ENCODE measurements at places on chromosomes 7 and 10.

GRCh38 chr10:6200734-6201515 is 1.8 kb upstream of the PFKFB3 start:
- no peak for DNase-seq

- no peak for DNase-seq
These were observed 599.0 kb downstream of the SORCS1 start for GRCh38 chr10:106565546-106565945.

GRCh38 chr7:5525271-5526099 is 101.9 kb upstream of the TNRC18 start:
- DNase-seq = no peak

- no peak for DNase-seq
These were observed 28.0 kb upstream of the RASGEF1A start for GRCh38 chr10:43294892-43295291.

- DNase-seq = no peak
These were observed 177.4 kb upstream of the CDCA7L start for GRCh38 chr7:22123139-22123538.

- no peak for DNase-seq
These were observed 267.5 kb downstream of the SDK1 start for GRCh38 chr7:3568516-3568915.

DNA sequence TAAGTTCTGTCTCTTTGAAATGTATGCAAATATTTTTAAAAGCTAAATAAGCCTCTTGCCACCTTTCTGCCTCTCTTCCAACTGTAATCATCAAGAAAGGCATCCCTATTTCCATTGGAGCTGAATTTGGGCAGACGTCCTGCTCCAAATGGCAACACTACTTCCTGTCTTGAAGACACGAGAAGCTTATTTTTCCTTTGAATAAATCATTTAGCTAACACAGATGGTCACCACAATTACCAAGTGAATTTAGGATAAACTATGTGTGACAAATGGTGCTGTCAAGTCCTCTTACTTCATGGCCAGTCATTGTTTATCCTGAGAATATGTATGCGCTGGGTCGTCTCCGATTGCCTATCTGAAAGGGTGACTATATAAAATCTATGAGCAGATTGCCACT is 268.0 kb downstream of the ANKRD7 start:
- DNase-seq = no peak

DNA sequence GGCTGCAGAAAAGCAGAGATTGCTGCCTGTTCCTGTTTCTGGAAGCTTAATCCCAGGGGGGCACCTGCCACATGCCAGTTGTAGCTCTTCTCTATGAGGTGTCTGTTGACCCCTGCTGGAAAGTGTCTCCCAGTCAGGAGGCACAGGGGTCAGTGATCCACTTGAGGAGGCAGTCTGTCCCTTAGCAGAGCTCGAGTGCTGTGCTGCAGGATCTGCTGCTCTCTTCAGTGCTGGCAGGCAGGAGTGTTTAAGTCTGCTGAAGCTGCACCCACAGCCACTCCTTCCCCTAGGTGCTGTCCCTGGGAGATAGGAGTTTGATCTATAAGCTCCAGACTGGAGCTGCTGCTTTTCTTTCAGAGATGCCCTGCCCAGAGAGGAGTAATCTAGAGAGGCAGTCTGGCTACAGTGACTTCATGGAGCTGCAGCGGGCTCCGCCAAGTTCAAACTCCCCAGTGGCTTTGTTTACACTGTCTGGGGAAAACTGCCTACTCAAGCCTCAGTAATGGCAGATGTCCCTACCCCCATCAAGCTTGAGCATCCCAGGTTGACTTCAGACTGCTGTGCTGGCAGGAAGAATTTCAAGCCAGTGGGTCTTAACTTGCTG is 57.6 kb upstream of the CROT start:
- DNase-seq = no peak

DNA sequence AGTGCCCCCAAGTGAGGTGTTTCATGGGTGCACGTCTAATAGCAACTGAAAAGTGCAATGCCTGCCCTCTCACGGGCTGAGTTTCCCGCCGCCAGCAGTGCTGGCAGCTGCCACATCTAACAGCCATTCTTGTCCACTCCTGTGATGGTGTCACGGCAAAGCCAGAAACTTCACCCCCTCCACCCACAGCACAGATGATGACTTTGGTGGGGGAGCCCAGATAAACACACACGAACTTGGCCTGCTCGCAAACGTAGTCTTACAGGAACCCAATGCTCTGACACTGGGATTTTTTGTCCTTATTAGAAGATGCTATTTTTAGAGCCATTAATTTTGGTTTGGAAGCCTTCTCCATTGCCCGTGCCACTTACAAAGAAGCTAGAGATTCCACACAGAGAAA is 26.7 kb downstream of the CPXM2 start:
- no peak for DNase-seq

DNA sequence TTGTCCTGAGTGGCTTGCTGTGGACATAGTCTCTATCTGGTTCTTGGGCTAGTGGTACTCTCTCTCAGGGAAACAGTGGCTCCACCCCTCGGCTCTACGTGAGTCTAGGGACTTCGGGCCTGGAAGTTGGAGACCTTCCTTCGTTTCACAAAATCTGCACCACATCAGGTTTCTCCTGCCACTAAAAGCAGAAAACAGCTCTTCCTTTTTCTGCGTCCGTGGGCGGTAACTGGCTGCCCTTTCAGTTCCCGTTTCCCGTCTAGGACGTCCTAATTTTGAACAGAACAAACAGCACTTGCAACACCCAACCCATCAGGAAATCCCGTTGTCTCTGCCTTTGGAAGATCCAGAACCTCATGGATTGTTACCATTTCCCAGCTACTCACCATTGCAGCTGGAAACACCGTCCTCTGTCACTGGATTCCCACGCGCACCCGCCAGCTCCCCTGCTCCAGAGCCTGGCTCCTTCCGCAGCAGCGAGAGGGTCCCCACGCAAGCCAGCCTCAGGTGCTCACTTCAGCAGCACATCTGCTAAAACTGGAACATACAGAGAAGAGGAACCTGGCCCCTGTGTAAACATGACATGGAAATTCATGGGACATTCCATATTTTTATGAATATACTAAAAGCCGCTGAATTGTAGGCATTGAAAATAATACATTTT is 311.4 kb upstream of the AKR1E2 start:
- no peak for DNase-seq

- no peak for DNase-seq
These were observed 119.1 kb downstream of the TSPAN12 start for GRCh38 chr7:120738816-120739215.

DNA sequence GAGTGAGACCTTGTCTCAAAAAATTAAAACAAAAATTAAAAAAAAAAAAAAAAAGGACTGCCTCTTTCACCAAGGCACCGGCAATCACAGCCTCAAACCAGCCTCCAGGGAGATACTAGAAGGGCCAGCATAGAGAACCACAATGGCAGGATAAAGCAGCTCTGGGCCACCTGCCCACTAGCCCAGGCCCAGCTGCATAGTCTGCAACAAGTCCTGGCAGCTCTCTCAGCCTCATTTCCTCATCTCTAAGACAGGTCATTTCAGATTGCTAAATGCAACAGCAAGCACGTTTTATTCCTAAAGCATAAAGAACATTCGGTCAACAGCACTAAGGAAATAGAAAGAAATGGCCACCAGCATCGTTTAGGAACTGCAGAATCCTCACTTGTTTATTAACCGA is 28.8 kb downstream of the XPNPEP1 start:
- no peak for DNase-seq

DNA sequence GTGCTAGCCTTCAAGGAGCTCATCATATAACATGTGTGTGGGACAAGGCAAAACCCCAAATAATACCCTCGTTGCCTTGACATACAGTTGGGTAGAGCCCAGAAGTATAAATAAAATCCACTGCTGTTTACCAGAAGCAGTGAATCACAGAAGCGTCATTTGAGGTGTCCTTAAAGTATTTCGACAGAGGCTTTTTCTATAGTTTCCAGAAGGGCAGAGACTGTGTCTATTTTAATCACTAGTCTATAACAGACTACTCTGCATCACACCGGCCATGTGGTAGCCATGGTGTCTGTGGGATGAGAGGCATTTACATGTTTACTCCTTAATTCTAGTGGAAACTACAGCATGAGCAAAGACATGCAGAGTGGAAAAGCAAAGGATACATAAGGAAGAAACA is 131.3 kb downstream of the CTTNBP2 start:
- DNase-seq = no peak

- no peak for DNase-seq
These were observed 1.4 kb upstream of the CREB5 start for GRCh38 chr7:28410628-28411531.

DNA sequence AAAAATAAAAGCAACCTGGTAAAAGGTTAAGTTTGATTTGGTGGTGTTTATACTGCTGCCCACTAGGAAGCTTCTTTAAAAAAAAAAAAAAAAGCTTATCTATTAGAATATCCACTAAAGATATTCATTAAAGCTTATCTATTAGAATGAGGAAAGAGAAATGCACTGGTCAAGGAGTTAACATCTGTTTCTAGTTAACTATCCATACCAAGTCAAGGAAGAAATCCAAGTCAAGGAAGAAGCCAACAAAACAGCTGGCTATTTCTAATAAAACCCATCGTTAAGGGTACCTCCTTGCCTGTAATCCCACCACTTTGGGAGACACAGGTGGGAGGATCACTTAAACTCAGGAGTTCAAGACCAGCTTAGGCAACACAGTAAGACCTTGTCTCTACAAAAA is 82.6 kb downstream of the JMJD1C start:
- DNase-seq = no peak

GRCh38 chr7:32154797-32155196 is 84.6 kb upstream of the PDE1C start:
- DNase-seq = no peak

DNA sequence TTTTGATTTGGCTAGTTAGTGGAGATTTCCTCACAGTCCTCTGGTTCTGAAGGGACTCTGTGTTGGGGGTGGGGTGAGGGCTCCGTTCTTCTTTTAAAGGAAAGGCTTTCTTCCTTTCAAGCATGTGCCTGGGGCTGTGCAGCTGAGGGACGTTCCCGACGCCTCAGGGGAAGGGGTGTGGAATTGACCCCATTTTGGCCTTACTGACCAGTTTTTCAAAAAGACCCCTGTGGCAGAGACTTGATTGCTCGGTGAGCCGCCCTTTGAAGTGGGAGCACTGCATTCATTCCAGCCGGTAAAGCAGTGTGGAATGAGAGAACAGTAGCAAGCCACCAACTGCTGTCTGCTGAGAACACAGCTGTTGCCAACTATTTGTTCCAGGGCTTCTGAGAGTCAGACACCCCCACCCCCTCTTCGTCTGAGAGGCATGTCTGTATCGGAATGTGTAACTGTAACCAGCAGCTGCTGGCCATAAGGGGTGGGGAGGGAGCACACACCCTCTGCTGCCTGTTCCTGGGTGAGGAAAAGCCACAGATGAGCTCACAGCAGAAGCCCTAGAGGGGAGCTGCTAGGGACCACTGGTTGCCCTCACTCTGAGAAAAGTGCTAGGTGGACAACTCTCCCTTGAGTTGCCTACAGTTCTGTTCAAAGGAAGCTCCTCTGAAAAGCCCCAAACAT is 33.2 kb downstream of the WBP1L start:
- DNase-seq = no peak

GRCh38 chr10:122267849-122268737 is 3.0 kb upstream of the BTBD16 start:
- DNase-seq = peak; percentile 28

DNA sequence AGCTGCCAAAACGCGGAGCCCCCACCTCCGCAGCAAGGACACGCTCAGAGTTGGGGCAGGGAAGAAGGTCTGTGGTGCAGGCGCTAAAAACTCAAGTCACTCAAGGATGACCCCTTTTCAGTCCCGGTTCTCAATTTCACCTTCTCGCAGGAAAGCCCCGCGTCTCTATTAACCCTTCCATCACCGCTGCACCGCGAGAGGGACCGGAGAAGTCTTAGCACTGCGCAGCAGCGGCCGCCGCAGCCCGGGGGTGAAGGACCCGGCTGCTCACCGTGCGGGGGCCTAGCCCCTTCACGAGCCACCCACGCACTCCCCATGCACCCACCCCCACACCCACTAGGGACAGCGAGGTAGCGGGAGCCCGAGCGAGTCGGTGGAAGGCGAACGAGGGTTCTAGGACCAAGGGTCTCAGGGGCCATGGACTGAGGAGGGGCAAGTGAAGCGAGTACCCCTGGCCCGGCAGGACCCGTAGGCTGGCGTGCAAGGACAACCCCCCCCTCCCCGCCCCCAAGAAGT is 162.9 kb downstream of the SH3PXD2A start:
- no peak for DNase-seq

DNA sequence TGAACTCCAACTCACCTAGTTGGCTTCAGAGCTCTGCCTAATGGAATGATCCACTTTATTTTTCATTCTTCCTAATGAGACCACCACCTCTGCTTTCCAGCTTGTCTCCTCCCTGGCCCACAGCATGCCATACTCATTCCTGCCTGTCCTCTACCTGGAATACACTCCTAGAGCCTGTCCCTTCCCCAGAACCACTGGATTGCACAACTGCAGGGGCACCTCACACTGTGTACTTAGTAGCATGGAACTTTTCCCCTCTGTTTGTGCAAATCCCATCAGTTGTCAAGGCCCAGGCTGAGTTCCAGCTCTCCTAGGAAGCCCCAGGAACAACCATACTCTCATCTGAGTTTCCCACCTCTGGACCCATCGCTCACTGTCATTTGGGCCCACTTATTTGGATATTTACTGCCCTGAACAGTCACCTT is 15.6 kb downstream of the ALDH18A1 start:
- no peak for DNase-seq

DNA sequence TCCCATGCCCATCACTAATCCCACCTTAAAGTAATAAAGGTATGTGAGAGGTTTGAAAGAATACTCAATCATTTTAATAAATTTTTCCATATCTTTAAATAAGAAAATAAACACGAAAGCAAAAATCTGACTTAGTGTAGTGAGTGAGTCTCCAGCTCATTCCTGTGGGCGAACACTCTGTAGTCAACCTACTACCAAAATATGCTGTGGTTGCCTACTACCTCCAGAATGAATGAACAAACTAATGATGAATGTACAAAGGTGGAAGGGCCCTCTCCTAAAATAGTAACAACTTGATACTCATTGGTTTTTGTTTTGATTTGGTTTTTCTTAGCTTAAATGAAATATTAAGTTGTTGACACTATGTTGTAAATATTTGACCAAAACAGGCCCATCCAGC is 195.5 kb upstream of the HPS1 start:
- no peak for DNase-seq

DNA sequence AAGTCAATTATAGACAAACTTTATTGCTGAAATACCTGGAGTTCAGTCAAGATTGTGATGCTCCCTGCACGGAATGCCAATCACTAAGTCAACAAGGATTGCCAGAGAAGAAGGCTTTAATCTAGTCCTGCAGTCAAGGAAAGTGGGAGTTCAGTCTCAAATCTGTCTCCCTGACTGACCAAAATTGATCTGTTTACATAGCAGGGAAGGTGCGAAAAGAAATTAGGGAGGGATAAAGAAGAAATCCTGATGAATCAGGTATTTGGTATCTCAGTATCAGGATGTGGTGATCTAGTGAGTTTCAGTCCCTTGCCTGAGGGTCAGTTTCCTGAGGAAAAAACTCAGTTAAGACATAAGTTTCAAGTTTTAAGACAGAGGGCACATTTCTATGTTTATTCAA is 2.1 kb upstream of the AKR1D1 start:
- no peak for DNase-seq

- DNase-seq = no peak
These were observed 6.2 kb downstream of the CALHM2 start for GRCh38 chr10:103445767-103446567.
